T follicular helper cell (primary cell): ENCODE measurements at places on chromosomes 12 and 14.

DNA sequence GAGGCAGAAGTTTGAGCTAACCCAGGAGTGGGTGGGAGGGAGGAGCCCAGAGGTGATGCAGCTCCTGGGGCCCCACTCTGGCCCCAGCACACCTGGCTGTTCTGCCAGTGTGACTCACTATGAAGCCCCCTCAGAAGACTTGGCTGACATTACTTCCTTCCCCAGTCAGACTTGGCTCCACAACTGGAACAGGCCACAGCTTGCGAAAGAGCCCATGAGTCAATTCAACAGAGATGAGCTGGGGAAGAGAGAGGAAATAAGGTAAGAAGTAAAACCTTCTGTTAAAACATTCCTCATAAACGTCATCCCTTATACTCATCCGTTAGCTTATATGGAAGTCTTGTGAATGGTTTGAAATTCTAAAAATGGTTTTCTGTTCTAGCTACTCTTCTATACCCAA lies 245.9 kb downstream of the ADAMTS20 start:
- no peak for DNase-seq

- no peak for DNase-seq
Observed at GRCh38 chr12:27332407-27332713, 276 bp upstream of the BMAL2 start.

- DNase-seq: no peak
Observed at GRCh38 chr14:31297701-31298344, 90.2 kb upstream of the HECTD1 start.

DNA sequence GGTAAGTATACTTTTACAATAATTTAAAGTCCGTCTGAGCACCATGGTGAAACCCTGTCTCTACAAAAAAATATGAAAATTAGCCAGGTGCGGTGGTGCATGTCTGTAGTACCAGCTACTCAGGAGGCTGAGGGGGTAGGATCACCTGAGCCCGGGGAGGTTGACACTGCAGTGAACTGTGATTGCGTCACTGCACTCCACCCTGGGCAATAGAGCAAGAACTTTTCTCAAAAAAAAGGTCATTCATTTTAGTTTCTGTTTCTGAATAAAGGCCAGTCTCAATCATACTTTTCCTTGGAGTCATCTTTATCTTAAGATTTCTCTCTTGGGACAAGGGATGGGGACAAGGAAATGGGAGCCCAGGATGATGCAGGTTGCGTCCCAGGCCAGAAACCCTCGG lies 12.9 kb downstream of the ANKRD13A start:
- DNase-seq: no peak

GRCh38 chr14:68631394-68632053 lies 161.3 kb downstream of the ZFP36L1 start:
- DNase-seq: no peak

- no peak for DNase-seq
Observed at GRCh38 chr14:105069871-105070759, 4.9 kb upstream of the GPR132 start.

- DNase-seq: no peak
Observed at GRCh38 chr14:99454246-99454645, 26.4 kb downstream of the SETD3 start.

- DNase-seq: peak; percentile 43
Observed at GRCh38 chr14:77459072-77459723, 1.3 kb downstream of the AHSA1 start.

- no peak for DNase-seq
Observed at GRCh38 chr14:68195126-68195525, 375.5 kb downstream of the RAD51B start.

- DNase-seq: no peak
Observed at GRCh38 chr14:34649344-34649743, 19.4 kb upstream of the SNX6 start.

- no peak for DNase-seq
Observed at GRCh38 chr12:15222219-15222618, 1.0 kb upstream of the RERG start.

DNA sequence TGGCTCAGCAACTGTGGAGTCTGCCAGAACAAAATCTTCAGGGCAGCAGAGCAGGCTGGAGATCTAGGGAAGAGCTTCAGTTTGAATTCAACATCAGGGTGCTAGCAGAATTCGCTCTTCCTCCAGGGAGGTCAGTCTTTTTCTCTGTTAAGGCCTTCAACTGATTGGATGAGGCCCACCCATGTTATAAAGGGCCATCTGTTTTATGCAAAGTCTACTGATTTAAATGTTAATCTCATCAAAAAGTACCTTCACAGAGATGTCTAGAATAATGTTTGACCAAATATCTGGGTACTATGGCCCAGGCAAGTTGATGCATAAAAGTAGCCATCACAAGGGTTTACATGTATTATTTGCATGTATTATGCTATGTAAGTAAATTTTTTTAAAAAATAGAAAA lies 378.4 kb downstream of the BTG1 start:
- no peak for DNase-seq

GRCh38 chr14:31592631-31593030 lies 31.4 kb downstream of the NUBPL start:
- no peak for DNase-seq

GRCh38 chr12:89346741-89347324 lies 5.5 kb downstream of the DUSP6 start:
- no peak for DNase-seq

- DNase-seq: no peak
Observed at GRCh38 chr14:81571437-81571836, 37.8 kb upstream of the SEL1L start.

- no peak for DNase-seq
Observed at GRCh38 chr12:65616022-65616421, 208.3 kb upstream of the HMGA2 start.

DNA sequence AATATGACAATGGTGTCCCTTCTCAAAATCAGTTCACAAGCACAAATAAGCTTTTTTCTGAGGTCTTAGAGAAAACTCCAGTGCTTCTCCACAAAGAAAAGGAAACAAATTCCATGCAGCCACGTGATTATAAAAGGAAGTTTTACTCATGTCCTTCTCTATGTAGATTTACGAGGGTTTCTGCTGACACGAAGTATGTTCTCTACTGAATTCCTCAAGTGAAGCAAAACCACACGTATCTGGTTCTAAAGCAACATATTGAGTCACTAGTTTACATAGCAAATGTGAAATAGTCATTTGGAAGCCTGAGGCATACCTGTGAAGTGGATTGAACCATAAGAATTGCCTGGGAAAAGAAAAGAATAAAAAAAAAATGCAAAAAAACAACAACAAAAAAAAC lies 31.9 kb downstream of the BMP4 start:
- DNase-seq: no peak

GRCh38 chr14:49159081-49159480 lies 427.1 kb downstream of the RPS29 start:
- no peak for DNase-seq

DNA sequence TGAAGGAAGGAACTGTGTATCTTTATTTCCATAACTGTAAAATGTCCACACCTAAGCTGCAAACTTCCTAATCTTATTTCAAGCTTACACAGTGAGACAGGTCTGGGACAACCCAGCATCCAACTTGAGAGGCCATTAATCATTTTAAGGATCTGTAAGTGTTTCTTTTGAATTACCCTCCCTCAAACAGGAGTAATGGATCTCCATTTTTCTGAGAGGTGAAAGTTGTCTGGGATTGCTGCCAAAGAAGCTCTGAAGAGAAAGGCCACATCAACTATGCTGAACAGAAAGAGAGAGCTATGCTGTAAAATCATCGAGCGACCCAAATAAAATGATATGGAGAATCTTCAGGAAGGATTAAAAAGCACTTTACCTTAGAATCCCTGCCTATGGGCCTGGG lies 131.7 kb upstream of the CPNE8 start:
- no peak for DNase-seq

GRCh38 chr12:126233625-126234024 lies 1168.4 kb downstream of the AACS start:
- no peak for DNase-seq

DNA sequence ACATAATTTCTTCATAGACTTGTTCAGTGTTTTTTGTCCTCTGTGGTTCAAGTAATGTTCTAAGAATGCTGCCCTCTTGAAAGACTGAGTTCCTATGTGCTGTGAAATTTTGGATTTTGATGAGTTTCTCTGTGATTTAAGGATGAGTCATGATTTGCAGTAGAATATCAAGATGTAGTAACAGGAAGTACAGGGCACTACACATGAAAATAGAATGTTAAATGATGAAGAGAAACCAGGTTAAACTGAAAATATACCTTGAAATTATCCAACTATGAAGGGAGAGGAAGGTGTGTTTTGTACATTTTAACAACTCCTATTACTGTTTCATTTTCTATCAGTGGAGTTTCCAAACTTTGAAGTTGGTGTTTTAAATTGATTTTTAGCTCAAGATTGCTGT lies 4.8 kb downstream of the ELK3 start:
- no peak for DNase-seq

GRCh38 chr14:44405011-44405486 lies 102.0 kb downstream of the FSCB start:
- no peak for DNase-seq

DNA sequence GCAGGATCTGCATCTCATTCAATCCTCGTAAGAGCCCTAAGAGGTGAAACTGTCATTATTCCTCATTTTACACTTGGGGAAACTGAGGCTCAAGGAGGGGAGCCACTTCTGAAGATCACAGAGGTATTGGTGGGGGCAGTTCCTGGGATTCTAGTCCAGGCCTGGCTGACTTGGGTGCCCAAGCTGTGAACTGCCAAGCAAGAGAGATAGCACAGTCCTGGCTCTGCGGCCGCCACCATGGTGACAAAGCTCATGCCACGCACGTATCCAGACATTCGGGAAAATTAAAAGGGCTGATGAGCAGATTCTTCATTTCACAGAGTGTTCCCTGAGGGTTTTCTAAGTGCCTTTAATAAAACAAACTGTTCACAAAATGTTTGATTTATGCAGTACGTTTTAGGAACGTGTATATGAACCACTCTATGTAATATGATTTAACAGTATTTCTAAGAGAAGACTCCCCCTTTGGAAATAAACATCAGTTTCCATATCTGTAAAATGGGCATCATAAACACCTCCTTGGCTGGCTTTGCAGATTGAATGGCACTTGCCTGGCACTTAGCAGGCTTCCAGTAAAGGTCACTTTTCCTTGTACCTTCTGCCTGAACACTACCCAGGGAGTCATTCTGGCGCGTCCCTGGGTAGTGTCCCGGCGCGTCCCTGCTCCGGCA lies 84.6 kb downstream of the ACACB start:
- no peak for DNase-seq

DNA sequence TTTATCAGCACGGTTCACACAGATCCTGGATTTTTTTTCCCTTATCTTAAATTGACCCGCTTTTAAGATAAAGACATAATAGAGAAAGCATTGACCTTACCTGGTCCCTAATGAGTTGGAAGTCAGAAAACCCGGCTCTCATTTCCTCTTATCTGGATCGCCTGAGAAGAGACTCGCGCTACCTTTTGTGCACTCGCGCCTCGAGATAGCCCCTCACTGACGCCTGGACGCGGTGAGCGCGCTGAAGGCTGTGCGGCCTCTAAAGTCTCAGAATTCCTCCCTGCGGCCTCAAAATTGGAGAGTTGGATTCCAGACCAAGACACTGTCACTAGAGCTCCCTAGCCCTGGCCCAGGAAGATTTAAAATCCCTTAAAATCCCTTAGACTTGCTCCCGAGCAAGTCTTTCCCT lies 7.0 kb downstream of the NKX2-1 start:
- DNase-seq: no peak

DNA sequence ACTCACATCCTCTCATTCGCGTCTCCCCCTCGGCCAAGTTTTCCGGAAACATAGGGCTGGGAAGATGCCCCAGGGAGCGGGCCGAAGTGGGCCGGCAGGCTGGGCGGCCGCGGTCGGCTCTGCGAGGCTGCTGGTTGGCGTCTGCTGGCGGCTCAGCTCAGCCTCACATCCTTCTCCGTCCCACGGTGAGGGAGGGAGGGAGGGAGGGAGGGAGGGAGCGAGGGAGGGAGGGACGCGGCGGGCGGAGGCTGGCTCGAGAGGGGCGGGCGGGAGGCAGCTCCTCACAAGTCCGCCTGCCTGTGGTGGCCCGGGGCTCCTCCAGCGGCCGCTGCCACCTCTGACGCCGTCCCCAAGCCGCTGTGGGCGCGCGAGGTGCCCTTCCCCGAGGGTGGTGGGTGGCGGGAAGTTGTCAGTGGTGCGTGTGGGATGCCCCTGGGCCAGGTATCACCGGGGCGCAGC lies 93.8 kb downstream of the RFLNA start:
- peak; percentile 9 for DNase-seq

DNA sequence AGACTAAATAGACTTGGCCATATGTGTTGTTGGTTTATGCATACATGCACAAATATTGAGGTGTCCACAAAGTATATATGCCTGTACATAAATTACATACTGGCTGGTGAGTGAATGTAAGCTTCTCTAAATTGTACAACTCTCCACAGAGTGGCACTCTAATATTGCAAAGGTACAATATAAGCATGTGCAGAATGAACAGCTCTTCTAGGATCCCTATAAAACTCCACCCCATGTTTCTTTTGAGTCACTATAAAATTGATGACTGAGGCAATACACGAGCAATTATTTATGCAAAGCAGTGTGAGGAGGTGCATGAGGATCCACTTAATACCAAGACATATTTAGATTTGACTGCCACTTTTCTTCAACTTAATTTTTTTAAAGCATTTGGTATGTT lies 172.2 kb downstream of the NAV3 start:
- DNase-seq: no peak

- no peak for DNase-seq
Observed at GRCh38 chr12:79938843-79939242, 3.9 kb upstream of the PPP1R12A start.

DNA sequence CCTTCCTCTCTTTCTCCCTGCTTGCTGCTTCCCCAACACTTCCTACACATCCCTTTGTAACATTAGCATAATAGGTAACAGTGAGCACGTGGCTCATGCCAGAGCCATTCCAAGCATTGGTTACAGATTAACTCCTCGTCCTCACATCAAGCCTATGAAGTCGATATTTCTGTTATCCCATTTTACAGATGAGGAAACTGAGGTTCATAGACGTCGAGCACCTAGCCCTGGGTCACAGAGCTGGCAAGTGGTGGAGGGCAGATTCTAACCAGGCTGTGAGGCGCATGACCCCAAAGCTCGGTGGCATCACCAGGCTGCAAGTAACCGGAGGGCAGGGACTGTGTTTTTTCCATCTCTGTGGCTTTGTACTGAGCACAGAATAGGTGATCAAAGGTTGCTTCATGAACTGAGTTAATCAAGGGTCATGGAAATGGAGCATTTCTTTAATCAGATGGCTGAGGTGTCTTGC lies 5.7 kb upstream of the SERPINA1 start:
- no peak for DNase-seq

- DNase-seq: no peak
Observed at GRCh38 chr14:42130815-42131214, 524.1 kb downstream of the LRFN5 start.
